ENCODE measurements at places on chromosomes 2 and 18. TPM values are rescaled to one million over a fixed set of nuclear protein-coding genes. Genes with fewer than 3 reads are reported as not detected.

- no peaks in the 10 kb centered on the region for H3K36me3 ChIP-seq
- no peaks in the 10 kb centered on the region for H3K27me3 ChIP-seq
- no peak overlapping the region for H3K4me3 ChIP-seq
These were observed 107.5 kb upstream of the TEX51 start for GRCh38 chr2:126790987-126791780.

DNA sequence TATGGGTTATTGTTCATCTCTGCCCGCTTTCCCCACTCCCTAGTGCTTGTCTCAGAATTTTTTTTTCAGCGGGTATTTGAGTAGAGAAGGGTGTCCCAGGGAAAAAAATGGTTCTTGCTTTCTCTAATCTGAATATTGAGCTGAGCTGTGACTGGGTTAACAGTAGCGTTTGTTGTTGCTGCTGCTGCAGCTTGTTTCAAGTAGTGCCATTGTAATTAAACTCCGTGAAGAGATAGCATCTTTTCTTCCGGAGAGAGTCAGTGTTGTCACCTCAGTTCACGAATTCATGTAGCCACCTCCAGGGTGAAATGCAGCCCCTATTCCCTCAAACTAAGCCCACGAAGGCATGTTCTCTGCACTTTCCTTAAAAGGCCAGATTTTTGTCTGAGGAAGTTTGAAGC is 1.5 kb upstream of the AAK1 start:
- H3K4me3 ChIP-seq, result peak overlapping the region; percentile 95
- H3K27ac ChIP-seq, result peak overlapping the region; percentile 95
- DNase-seq, result peak; percentile 50
- peaks cover 31% of the 10 kb centered on the region for H3K4me1 ChIP-seq

GRCh38 chr2:138782383-138782782 is 2.2 kb upstream of the NXPH2 start:
- H3K27ac ChIP-seq, result no peak overlapping the region
- no peak for DNase-seq
- H3K27me3 ChIP-seq, result peaks cover 41% of the 10 kb centered on the region
- no peak overlapping the region for H3K4me3 ChIP-seq
- H3K36me3 ChIP-seq, result no peaks in the 10 kb centered on the region

GRCh38 chr18:60259052-60259681 is 113.4 kb downstream of the MC4R start:
- no peaks in the 10 kb centered on the region for H3K36me3 ChIP-seq
- DNase-seq, result no peak
- H3K4me1 ChIP-seq, result no peaks in the 10 kb centered on the region
- no peaks in the 10 kb centered on the region for H3K27me3 ChIP-seq

DNA sequence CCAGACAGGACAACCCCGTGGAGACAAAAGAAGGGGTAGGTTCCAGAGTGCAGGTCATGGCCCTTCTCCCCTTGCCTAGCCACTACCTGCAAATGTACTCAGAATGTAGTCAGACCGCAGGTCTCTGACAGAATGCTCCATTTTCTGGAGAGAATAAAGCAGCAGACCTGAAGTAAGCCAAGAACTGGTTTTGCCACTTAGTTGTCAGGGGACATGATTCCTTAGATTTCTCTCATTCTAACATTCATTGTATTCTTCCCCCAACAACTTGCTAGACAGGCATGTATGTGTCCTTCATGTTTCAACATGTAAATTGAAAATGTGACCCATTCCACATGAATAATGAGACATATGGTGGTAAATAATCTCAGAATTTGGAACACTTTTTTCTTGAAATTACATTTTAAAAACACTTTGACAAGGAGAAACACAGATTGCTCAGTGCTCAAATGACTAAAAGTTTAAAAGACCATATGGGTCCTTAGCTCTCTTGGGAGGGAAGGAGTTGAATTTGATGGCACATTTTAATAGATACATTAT is 142.4 kb downstream of the CCBE1 start:
- H3K27ac ChIP-seq, result no peak overlapping the region
- H3K4me1 ChIP-seq, result peaks cover 8% of the 10 kb centered on the region
- DNase-seq, result no peak

DNA sequence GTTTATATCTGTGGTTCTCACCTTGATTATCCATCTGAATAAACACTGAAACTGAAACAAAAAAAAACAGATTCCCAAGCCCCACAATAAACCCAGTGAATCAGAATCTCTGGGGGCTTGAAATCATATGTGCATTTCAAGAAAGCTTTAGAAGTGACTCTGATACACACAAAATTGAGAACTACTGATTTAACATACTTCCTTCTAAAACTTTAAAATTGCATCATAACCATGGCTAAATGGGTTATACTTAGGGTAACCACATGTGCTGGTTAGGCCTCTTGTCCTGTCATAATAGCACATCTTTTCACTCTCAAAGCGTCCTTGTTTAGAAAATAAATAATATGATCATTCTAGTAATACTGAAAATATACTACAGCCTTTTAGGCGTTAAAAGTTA is 100.9 kb downstream of the ATAD2B start:
- H3K27me3 ChIP-seq, result no peaks in the 10 kb centered on the region
- no peak for DNase-seq
- peaks cover 7% of the 10 kb centered on the region for H3K36me3 ChIP-seq
- no peak overlapping the region for H3K27ac ChIP-seq
- no peak overlapping the region for H3K4me3 ChIP-seq

DNA sequence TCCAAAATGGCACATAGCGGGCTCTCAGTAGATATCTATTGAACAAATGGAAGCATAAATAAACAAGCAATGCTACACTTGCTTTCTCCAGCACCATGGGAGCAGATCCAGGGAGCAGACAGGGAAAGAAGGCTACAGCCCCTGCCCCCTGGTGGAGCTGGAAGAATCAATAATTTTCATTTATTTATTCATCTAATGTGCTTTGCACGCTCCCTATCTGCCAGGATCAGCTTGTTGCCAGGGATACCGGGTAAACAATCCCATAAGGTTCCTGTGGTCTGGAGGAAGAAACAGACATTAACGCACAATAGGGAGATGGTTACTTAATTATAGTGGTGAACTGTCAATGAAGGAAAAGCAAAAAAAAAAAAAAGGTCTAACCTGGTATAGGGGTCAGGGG is 40.1 kb upstream of the CLASP1 start:
- no peak overlapping the region for H3K4me3 ChIP-seq
- H3K27ac ChIP-seq, result no peak overlapping the region
- peaks cover 4% of the 10 kb centered on the region for H3K4me1 ChIP-seq

- H3K4me1 ChIP-seq, result peaks cover 3% of the 10 kb centered on the region
- no peak for DNase-seq
- no peak overlapping the region for H3K27ac ChIP-seq
- no peaks in the 10 kb centered on the region for H3K27me3 ChIP-seq
- H3K4me3 ChIP-seq, result no peak overlapping the region
- no peaks in the 10 kb centered on the region for H3K36me3 ChIP-seq
These were observed 5.1 kb upstream of the EML4 start for GRCh38 chr2:42164046-42164445.

GRCh38 chr2:98502556-98503335 is 58.1 kb downstream of the INPP4A start:
- no peaks in the 10 kb centered on the region for H3K27me3 ChIP-seq
- H3K27ac ChIP-seq, result peak overlapping the region; percentile 13
- no peak for DNase-seq
- H3K4me1 ChIP-seq, result peaks cover 24% of the 10 kb centered on the region
- H3K4me3 ChIP-seq, result no peak overlapping the region
- H3K36me3 ChIP-seq, result no peaks in the 10 kb centered on the region

GRCh38 chr18:13319629-13320028 is 101.1 kb downstream of the LDLRAD4 start:
- DNase-seq, result no peak
- no peak overlapping the region for H3K27ac ChIP-seq
- no peak overlapping the region for H3K4me3 ChIP-seq

- no peaks in the 10 kb centered on the region for H3K27me3 ChIP-seq
- no peak for DNase-seq
- no peaks in the 10 kb centered on the region for H3K4me1 ChIP-seq
- no peaks in the 10 kb centered on the region for H3K36me3 ChIP-seq
These were observed 470.0 kb upstream of the GCFC2 start for GRCh38 chr2:76180676-76181075.

DNA sequence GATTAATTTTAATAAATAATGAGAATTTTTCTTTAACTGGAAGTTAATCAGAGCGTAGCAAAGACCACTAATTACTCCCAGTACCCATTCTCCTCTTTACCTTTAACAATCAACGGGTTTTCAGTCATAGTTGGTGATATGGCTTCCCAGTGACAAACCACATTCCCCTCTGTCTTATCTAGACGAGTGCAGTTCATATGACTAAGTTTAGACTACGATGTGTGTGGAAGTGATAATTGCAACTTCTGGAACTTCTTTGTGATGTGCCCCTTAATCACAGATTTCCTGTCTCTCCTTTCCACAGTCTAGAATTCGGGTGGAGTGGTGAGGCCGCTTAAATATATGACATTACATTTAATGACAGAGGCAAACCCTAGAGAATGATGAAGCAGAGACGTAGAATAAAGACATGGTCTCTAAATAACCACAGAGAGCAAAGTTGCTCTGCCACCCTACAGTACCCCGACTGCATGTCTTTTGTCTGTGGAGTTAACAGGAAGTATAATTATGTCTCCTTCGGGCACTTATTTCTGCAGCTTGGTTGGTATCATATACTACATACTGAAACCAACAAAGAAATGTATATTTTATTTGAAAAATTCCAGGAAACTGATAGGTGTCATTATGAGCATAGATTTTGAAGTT is 693.3 kb upstream of the CDH7 start:
- no peaks in the 10 kb centered on the region for H3K36me3 ChIP-seq
- H3K27ac ChIP-seq, result no peak overlapping the region
- no peak for DNase-seq
- no peaks in the 10 kb centered on the region for H3K27me3 ChIP-seq
- H3K4me3 ChIP-seq, result no peak overlapping the region

DNA sequence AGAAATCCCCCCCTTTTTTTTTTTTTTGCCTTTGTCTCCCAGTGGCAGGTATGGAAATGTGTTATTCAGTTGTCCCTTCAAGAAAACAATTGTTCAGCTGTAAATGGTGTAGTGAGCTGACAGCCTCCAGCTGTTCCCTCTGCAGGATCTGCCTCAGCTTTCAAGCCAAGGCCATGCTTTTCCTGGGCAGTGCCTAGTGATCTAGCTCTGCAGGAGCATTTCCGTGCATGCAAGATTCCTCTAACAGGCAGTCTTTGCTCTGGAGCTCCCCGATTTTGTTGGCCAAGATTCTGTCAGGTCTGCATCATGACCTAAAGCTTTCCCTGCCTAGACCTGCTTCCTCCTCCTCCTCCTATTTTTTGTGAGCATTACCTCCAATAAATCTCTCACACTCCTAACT is 300.7 kb upstream of the UBE2E3 start:
- DNase-seq, result no peak
- no peaks in the 10 kb centered on the region for H3K4me1 ChIP-seq
- H3K27ac ChIP-seq, result no peak overlapping the region
- no peak overlapping the region for H3K4me3 ChIP-seq
- H3K27me3 ChIP-seq, result no peaks in the 10 kb centered on the region

DNA sequence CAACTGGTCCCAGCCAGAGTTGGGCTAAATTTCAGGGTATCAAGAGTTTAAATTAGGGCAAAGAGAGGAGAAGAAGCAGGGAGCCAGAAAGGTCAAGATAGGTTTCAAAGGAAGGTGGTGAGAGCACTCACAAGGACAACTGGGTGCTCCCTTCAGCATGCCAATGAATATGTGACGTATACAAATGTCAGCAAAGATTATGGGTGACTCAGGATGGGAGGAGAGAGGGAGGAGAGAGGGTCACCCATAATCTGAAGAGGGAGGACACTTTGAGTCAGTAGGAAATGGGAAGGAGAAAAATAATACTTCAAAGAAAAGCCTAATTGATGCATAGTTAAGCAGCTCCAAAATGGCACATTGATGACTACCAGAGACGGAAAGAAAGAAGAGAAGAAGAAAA is 53.1 kb upstream of the ABCA12 start:
- no peaks in the 10 kb centered on the region for H3K4me1 ChIP-seq
- no peaks in the 10 kb centered on the region for H3K27me3 ChIP-seq
- H3K27ac ChIP-seq, result no peak overlapping the region

- peak overlapping the region; percentile 33 for H3K4me3 ChIP-seq
- no peak overlapping the region for H3K27ac ChIP-seq
- DNase-seq, result peak; percentile 86
These were observed 1.4 kb downstream of the CCDC85A start for GRCh38 chr2:56185101-56185581.

DNA sequence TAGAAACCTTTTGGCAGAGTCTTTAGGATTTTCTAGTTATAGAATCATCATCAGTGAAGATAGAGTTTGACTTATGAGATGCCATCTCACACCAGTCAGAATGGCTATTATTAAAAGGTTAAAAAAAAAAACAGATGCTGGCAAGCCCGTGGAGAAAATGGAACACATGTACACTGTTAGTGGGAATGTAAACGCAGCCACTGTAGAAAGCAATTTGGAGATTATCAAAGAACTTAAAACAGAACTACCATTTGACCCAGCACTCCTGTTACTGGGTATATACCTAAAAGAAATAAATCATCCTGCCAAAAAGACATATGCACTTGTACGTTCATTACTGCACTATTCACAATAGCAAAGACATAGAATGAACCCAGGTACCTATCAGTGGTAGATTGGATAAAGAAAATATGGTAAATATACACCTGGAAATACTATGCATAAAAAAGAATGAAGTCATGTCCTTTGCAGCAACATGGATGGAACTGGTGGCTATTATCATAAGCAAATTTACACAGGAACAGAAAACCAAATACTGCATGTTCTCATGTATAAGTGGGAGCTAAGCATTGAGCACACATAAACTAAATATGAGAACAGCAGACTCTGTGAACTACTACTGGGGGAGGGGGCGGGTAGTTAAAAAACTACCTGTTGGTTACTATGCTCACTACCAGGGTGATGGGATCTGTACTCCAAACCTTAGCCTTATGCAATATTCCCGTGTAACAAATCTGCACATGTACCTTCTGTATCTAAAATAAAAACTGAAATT is 279.0 kb downstream of the KIAA1328 start:
- no peak overlapping the region for H3K27ac ChIP-seq
- no peaks in the 10 kb centered on the region for H3K27me3 ChIP-seq
- no peak overlapping the region for H3K4me3 ChIP-seq
- no peaks in the 10 kb centered on the region for H3K36me3 ChIP-seq

- H3K27me3 ChIP-seq, result no peaks in the 10 kb centered on the region
- DNase-seq, result no peak
- no peaks in the 10 kb centered on the region for H3K36me3 ChIP-seq
- H3K4me1 ChIP-seq, result peaks cover 19% of the 10 kb centered on the region
- H3K4me3 ChIP-seq, result no peak overlapping the region
- H3K27ac ChIP-seq, result no peak overlapping the region
These were observed 270.8 kb upstream of the UBE2E3 start for GRCh38 chr2:180709392-180710145.

- no peaks in the 10 kb centered on the region for H3K4me1 ChIP-seq
- no peaks in the 10 kb centered on the region for H3K36me3 ChIP-seq
- H3K27ac ChIP-seq, result no peak overlapping the region
- H3K27me3 ChIP-seq, result no peaks in the 10 kb centered on the region
These were observed 243.4 kb upstream of the ID2 start for GRCh38 chr2:8438476-8438875.

GRCh38 chr2:12835733-12836132 is 119.0 kb downstream of the TRIB2 start:
- no peaks in the 10 kb centered on the region for H3K4me1 ChIP-seq
- H3K36me3 ChIP-seq, result no peaks in the 10 kb centered on the region
- no peak for DNase-seq
- H3K27ac ChIP-seq, result no peak overlapping the region
- H3K4me3 ChIP-seq, result no peak overlapping the region
- no peaks in the 10 kb centered on the region for H3K27me3 ChIP-seq

MEIS1 gene
- 15.9 TPM for total RNA-seq

ITPRID2 gene
- total RNA-seq, result 99.6 TPM

KYNU gene
- total RNA-seq, result 10.9 TPM

TMEM163 gene
- total RNA-seq, result under 0.01 TPM

UGT1A8 gene
- total RNA-seq, result not detected

UGT1A5 gene
- not detected for total RNA-seq

LONRF2 gene
- under 0.01 TPM for total RNA-seq

Data from osteoblast (primary cell).